Cortex of kidney (tissue), 1 donor: ENCODE measurements at places on chromosomes 1 and 21.

GRCh38 chr21:16199539-16199938 is 469.8 kb downstream of the USP25 start:
- no peak for DNase-seq

- DNase-seq, result no peak
Measured at GRCh38 chr21:42567861-42568260, 54.2 kb downstream of the SLC37A1 start.

GRCh38 chr1:224338150-224338838 is 8.3 kb upstream of the NVL start:
- DNase-seq, result no peak

DNA sequence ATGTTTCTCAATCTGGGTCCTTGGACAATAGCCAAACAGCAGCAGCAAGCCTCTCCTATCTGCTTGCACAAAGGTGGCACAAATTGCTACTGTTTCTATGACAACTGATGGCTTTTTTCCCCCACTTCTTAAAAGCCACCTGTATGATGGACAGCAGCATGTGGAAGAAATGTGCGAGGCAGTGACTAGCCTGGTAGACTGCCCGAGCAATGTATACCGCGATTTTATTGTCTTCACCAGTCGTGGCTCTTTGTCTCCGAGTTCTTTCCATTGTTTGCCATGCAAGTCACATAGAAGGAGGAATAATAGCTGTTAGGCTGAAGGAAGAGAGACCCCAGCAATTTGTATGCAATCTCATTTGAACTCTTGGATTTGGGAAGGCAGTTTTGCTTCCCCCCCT is 79.4 kb downstream of the S1PR1 start:
- DNase-seq, result no peak

- DNase-seq, result no peak
Measured at GRCh38 chr1:183881387-183882131, 76.6 kb downstream of the RGL1 start.

- DNase-seq, result no peak
Measured at GRCh38 chr1:197510691-197511378, 242.8 kb downstream of the CRB1 start.

GRCh38 chr1:221165839-221166500 is 286.7 kb downstream of the HLX start:
- DNase-seq, result no peak

DNA sequence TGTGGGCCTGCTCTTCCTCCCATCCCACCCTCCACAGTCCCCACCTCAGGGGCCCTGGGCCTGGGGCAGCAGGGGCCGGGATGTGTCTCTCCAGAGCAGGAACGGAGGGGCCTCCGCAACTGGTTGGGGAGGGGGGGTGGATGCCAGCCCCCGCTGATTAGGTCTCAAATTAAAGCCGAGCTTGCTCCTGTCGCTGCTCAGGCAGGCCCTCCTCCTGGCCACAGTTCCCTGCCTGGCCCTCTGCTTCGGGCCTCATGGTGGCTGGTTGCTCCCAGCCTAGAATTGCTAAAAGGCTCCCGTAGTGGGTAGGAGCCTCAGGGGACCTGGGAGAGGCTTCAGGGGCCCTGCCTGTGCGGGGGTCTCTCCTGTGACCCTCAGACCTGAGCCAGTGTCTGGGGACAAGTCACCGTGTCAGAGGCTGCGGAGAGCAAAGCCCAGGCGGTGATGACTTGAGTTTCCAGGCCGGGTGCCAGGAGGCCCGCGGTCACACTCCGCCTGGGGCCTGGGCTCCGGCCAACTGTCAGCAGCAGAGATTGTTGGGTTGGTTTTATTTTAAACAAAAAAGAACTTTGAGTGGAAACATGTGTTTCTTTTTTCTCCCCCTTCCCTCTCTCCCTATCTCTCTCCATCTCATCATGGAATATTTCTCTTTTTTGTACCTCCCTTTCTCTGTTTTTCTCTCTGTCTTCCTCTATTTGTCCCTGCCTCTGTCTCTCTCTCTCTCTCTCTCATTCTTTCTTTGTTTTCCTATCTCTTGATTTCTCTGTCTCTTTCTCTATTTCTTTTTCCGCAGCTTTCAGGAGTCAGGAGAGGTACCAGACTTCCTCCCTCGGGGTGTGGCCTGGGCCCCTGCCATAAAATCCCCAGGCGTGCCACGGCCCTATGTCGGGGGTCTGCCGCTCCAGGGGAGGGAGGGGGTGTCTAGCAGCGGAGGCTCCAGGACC is 20.0 kb upstream of the EPHA2 start:
- DNase-seq, result no peak

GRCh38 chr1:19262047-19262446 is 10.4 kb downstream of the MRTO4 start:
- DNase-seq, result no peak

GRCh38 chr1:34050709-34051485 is 114.1 kb downstream of the CSMD2 start:
- DNase-seq, result no peak

GRCh38 chr1:84190455-84190854 is 46.4 kb downstream of the PRKACB start:
- no peak for DNase-seq

DNA sequence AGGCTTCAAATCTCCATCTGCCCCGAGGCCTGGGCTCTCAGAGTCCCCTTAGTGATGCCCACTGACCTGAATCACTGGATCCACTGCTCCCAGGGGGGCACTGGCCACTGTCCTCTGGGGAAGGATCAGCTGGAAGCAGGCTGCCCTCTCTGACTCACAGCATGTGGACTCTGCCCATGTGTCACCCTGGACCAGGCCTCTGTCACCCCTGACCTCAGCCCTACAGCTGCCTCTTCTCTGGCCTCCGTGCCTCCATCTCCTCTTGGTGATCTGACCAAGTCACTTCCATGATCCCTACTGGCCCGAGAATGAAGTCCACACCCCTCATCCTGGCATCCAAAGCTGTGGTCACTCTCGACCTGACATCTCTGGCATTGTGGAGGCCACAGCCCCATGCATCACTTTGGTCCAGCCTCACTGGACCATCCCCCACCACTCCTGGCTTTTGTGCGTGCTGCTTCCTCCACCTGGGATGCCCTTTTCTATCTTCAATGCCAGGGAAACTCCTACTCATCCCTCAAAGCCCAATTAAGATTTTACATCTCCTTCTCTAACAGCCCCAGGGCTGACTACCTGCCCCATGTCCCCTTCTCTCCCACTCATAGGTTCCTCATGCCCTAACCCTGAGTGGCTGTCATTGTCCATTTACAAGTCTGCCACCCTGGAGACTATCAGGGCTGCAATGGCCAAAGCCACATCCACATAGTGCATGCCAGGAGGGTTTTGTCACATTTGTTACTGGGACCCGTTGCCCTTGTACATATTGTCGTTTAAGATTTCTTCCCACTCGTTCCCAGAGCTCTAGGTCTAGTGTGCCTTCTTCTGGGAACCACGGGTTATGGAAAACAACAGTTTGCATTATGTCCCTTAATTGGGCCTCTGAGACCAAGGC is 685.0 kb downstream of the MATN1 start:
- no peak for DNase-seq

DNA sequence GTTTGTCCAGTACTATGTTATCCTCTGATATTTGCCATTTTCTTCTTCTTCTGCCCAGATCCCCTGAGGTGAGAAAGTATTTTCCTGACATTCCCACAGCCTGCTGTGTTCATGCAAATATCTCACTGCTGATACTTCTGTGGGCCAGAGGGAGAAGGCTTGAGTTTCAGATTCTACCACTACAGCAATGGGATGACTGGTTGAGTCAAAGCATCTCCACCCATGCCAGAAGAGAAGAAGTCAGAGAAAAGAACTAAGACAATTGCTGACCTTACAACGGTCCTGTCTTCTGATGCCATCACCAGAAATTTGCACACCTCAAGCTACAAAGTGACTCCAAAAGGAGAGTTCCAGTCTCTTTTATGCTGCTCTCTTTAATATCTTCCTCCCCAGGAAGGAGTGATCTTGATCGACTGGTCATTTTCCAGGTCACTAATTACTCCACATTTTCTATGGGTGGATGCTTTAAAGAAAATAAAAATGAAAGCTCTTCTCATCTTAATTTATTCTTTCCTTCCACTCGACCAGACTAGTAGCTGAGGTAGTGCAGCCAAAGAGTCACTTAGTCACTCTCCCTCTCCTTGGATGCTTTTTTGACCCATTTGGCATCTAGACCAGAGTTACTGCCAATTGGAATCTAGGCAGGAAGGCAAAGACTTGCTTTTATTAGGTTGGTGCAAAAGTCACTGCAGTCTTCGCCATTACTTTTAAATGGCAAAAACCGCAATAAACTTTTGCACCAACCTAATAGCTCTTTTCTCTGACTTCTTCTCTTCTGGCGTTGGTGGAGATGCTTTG is 195.1 kb downstream of the PTPRC start:
- DNase-seq, result no peak

GRCh38 chr21:16796776-16797175 is 716.1 kb upstream of the CXADR start:
- no peak for DNase-seq

- DNase-seq, result no peak
Measured at GRCh38 chr1:202725526-202725925, 15.3 kb upstream of the SYT2 start.

DNA sequence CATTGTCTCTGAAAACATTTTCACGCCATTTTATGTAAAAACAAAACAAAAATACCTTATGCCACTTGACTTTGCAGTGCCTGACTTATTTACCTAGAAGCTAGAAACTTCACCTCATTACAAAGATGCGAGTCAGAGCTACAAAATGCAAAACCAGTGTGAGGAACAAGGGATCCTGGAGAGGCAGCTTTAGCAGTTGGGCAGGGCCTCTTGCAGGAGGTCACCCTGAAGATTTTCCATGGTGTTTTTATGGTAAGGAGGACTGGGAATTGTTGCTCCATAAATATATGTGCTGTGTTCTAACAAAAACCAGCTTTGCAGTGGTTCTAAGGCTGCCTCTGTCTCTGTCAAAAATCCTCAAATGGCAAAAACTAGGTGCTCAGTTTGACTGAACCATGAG is 36.4 kb upstream of the TARBP1 start:
- no peak for DNase-seq

- no peak for DNase-seq
Measured at GRCh38 chr1:160129966-160130365, 14.4 kb downstream of the ATP1A2 start.

- DNase-seq, result no peak
Measured at GRCh38 chr1:21773585-21773984, 9.4 kb downstream of the USP48 start.

DNA sequence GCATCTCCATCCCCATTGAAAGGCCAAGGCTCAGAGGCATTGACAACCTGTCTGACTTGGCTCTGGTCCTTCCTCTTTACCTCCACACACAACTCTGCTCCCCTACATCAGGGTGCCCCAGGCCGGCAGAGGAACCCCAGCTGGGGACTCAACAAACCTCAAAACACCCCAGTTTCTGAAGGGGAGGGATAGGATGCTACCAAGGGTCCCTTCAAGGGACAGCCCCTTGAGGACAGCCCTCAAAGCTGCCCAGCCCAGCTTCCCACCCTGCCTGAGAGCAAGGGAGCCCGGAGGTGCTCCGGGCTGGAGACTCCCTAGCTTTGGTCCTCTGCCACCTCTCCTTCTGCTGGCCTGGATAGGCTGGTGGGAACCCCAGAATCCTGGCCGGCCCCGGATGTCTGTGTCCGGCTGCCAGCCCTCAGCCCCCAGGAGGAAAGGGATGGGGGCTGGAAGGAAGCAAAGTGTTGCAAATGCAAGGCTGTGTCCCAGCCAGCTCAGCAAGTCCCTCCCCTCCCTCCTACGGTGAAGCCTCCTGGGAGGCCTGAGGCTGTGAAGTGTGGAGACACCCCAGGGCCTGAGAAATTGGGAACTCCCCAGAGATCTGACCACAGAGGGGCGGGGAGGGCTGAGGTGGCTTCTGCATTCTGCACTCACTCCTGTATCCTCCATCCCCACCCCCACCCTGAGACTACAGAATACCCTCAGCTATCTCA is 1.1 kb upstream of the MARCKSL1 start:
- no peak for DNase-seq

GRCh38 chr1:94592571-94592920 is 51.0 kb upstream of the F3 start:
- DNase-seq, result no peak

GRCh38 chr1:85607126-85607920 is 26.8 kb downstream of the CCN1 start:
- no peak for DNase-seq

- no peak for DNase-seq
Measured at GRCh38 chr21:29638138-29638537, 301.7 kb downstream of the GRIK1 start.

DNA sequence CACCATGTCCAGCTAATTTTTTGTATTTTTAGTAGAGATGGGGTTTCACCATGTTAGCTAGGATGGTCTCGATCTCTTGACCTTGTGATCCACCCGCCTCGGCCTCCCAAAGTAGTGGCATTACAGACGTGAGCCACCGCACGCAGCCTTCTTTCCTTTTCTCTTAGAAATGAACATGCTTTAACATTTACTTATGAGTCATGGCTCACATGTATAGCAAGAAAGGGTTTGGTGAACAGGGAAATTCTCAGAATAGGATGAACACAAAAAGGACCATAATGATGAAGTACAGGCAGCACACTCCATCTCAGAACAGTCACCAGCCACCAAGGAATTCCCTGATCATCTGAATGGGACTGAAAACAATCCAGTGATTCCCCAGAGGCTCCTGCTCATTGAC is 9.4 kb upstream of the VAMP4 start:
- DNase-seq, result no peak

DNA sequence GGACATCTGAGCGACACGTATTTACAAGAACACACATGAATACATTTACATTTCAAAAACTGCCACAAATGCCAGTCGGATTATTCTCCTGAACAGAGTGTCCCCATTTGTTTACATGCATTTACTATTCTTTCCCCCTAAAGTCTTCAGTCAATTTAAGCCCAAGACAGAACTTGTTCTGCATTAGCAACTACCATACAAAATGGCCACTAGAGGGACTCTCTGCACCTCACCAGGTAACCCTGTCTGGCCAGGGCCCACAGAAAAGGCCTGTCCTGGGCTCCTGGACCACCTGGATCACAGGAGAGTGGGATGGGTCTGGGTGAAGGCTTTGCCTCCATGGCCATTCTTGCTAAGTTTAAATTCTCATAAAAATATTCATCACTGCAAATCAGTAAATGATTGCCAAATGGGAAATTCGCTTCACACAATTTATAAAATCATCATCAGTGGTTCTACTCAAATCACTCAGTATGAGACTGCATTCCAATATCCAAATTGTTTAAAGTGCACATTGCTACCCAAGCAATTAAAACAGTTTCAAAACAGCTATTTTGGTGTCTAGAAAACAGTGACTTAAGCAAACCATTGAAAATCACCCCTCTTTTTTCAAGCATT is 12.5 kb upstream of the GUCA2A start:
- no peak for DNase-seq

DNA sequence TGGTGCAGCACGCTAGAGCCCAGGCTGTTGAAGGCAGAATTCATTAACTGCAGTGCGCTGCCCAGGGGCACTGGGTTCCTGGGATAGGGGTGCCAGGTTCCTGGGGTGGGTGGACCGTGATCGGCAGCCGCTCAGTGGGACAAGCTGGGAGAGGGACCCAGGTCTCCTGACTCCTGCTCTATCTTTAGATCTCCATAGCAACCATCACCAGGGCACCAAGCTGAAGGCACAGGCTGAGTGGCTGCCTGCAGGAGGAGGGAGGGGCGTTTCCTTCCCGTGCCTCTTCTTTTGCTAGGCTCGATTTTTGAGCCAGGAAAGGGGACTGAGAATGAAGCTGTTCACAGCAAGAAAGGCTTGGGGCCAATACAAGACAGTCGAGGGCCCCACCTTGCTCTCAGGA is 20.9 kb upstream of the CDCP2 start:
- DNase-seq, result no peak

- DNase-seq, result no peak
Measured at GRCh38 chr1:64891448-64891825, 74.9 kb downstream of the JAK1 start.

GRCh38 chr1:65393347-65393746 is 27.1 kb upstream of the LEPR start:
- no peak for DNase-seq

GRCh38 chr1:19436716-19437476 is 48.4 kb downstream of the CAPZB start:
- DNase-seq, result no peak
